ENCODE measurements at places on chromosomes 2 and 18.

- DNase-seq = no peak
Observed at GRCh38 chr2:174815526-174815925, 51.3 kb upstream of the CHRNA1 start.

- no peak for DNase-seq
Observed at GRCh38 chr18:10023853-10024570, 110.2 kb downstream of the VAPA start.

GRCh38 chr2:9914384-9915065, 37.0 kb upstream of the GRHL1 start:
- DNase-seq = no peak

DNA sequence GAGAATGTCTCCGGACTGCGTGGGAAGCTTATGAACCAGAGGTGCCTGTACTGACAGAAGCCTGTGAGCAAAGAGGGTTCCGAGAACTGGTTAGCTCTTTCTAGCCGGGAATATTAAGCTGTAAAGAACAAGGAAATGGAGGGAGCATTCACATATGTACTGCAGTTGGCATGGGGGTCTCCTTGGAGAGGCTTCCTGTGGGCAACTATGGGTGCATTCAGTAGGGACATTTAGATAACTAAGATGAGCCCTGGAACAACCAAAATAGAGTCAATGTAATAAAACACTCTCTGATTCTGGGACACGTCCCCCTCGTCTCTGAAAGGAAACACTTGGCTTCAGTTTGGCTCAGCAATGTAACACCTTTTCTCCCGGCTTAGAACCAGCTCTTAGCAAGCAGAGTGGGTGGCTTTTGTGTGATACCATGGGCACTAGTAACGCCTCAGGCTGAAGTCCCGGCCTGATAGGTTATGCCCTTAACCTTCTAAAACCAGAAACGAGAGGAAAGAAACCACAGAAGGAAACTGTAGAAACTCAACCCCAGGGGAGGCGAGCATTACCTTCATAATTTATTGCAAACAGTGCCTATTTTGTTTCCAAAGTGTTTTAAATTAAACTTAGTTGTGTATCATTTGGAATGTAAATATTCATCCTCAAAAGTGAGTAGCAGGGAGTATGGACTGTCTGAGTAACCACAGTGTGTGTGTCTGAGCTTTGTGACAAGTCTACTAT, 48.8 kb upstream of the LPIN2 start:
- no peak for DNase-seq

- no peak for DNase-seq
Observed at GRCh38 chr2:100218552-100218951, 76.2 kb upstream of the AFF3 start.

DNA sequence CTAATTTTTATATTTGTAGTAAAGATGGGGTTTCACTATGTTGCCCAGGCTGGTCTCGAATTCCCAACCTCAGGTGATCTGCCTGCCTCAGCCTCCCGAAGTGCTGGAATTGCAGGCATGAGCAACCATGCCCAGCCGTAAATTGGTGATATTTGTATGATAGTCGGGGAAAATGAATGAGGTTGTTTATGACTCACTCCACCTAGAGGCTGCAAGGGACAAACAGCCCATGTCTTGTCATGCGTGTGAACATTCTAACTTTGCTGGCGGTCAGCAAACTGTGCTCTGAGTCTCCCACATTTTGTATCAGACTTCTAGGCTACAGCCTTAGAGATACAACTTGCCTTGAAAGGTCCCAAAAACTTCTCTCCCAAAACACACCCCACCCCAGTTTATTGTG, 133.5 kb upstream of the DTNA start:
- DNase-seq = no peak

DNA sequence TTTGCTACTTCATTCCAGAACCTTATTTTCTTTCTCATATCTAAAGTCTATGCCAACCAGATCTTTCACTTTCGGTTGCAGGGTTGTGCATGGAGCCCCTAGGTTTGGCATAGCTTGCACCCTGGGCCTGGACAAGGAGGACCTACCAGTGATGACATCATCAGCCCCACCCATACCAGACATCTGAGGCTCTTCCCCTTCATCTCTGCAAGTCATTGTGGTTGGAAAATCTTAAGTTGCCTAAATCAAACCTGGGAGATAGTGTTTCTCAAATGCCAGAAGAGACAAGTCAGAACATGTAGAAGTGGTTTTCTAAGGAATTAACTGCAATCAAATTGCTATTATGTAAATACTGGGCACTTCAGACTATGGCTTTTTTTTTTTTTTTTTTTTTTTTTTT, 363.3 kb downstream of the ZNF516 start:
- no peak for DNase-seq

- DNase-seq = no peak
Observed at GRCh38 chr2:222423632-222424275, 589 bp upstream of the SGPP2 start.

DNA sequence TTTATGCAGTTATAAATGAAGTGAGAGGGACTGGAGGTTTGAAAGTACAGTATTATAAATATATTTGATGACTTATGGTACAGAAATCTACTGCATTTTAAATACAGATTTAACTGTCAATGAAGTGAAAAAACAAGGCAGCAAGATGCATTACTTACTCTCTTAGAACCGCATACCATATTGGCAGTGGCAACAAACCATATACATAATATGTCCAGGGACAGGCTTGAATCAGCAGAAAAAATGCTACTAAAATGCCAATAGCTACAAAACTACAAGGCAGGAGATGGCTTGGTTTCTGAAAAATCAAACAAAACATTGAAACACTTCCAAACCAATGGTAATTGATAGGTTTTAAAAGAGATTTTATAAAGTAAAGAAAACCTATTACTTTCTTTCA, 77.2 kb downstream of the PIGN start:
- no peak for DNase-seq

- DNase-seq = no peak
Observed at GRCh38 chr2:144513388-144514101, 6.4 kb downstream of the ZEB2 start.

DNA sequence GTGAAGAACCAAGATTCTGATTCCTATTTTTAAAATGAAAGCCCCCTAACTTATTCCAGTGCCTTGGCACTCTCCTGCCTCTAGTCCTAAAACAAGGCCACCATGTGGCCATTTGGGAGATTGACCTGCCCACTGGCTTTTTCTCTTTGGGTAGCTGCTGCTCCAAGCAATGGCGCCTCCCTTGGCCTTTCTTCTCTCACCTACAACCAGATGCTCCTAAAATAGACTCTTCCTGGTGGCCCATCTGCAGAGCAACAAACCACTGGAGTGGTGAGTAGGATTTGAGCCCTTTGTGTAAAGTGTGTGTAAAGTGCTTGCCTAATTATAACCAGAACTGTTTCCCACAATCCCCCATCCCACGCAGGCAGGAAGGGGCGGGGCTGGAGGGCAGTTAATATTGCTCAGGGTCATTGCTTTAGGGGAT, 114.2 kb downstream of the FHOD3 start:
- DNase-seq = peak; percentile 32

DNA sequence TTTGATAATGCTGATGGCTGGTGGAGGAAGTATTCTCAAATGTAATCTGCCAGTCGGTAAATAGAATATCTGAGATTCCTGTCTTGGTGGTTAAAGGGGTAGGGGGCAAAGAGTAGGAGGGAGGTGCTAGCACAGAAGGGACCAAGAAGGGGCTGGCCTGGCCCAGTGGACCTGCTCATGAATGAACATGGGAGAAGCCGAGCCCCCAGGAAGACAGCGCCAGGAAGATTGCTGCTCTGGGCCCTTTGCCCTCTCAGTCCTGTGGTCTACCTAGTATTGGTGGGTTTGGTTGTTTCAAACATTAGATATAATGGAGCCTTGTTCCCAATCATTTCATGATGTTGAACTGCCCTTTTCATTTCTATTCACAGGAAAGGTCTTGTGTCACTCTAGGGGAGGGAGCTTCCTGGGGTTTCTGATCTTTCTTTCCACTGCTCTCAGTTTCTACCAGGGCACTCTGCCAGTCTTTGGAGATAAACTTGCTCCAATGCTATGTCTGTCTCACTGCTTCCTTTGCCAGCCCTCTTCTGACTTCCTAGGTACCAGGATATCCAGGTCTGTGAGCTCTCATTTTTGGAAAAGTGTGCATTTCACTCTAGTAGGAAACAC, 5.3 kb upstream of the MOCOS start:
- no peak for DNase-seq

DNA sequence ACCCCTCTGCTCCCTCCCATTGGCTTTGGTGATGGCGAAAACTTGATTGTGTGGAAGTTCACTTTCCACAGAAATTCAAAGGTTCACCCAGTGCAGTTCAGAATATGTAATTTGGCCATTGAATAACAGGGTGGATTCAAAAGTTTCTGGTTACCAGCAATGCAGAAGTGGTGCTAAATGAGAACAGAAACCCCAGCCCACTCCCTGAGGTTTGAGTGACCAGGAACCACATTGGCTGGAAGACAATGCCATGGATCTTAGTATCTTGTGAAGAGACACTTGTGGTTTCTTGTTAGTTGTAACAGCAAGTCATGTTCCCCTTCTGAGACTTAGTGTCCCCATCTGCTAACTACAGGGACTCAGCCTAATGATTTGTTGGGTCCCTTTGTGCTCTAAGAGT, 49.8 kb downstream of the QPCT start:
- no peak for DNase-seq

DNA sequence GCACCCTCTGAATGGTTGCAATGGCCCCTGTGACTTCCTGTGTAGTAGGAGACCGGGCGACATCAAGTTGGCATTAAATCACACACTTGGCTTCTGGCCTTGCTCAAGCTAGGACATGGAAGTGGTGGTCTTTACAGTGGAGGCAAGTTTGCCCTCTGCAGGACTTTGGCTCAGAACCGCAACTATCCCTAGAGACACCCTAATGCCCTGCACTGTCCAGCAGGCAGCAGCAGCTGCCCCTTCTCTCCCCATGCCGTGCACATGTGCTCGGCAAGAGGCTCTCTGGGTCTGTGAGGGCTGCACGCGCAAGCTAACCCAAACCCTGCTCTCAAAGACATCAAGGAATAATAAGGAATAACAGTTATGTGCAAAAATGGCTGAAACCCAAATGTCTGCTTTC, 106.5 kb downstream of the COL6A3 start:
- no peak for DNase-seq

DNA sequence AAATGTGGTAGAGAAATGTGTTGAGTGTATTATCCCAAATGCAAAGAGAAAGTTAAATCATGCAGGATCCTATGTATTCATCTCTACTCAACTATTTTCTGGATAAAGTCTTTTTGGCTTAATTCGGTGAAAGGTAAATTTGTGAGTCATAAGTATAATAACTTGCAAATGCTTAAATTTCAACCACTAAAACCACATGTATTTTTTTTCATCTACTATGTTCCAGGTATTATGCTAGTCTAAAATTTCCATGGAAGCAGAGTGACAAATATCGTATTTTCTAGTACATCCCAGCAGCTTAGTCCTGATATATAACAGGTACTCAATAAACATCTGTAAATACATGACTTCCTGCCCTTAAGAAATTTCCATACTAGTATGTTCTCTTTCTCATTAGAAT, 6.2 kb downstream of the ALS2 start:
- DNase-seq = no peak

- no peak for DNase-seq
Observed at GRCh38 chr18:28854964-28855363, 678.0 kb upstream of the CDH2 start.

- DNase-seq = no peak
Observed at GRCh38 chr2:234747833-234748559, 203.8 kb upstream of the SH3BP4 start.

- no peak for DNase-seq
Observed at GRCh38 chr2:116819355-116819754, 995.1 kb upstream of the DDX18 start.

DNA sequence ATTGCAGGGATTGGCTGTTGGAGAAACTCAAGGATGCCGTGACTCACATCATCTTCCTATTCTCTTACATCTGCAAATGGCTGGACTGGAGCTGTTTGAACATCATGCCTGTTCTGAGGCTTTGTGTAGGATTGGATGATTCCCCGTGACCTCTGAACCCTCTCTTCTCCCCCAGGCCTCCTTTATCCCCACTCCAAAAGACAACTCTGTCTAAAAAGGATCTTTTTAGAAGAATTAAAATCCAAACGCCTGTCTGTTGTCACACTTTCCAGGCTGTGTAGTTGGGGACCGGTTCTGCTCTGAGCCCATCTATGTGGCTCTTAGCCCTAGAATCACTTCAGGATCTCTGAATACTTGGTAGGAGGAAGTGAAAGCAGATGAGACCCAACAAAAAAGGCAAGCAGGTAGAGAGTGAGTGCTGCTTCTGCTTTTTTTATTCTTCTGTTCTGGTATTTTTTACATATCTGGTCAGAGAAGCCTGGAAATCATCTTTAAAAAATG, 565 bp downstream of the SP140 start:
- no peak for DNase-seq

DNA sequence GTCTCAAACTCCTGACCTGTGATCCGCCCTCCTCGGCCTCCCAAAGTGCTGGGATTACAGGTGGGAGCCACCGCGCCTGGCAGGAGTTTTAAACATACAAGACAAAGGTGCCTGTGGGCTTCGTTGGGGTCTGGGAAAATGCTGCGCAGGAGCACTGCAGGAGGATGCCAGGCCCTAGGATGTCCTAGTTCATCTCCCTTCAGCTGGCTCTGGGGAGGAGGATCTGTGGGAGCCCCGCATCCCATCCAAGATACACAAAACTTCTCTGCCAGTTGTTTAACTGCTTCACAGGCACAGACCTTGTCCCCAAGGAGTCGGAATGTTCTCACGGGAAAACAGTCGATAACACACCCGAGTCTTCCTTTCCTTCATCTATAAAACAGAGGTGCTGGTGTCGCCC, 89.1 kb downstream of the POLR1A start:
- DNase-seq = no peak

GRCh38 chr2:173410579-173410978, 55.9 kb downstream of the CDCA7 start:
- DNase-seq = no peak

DNA sequence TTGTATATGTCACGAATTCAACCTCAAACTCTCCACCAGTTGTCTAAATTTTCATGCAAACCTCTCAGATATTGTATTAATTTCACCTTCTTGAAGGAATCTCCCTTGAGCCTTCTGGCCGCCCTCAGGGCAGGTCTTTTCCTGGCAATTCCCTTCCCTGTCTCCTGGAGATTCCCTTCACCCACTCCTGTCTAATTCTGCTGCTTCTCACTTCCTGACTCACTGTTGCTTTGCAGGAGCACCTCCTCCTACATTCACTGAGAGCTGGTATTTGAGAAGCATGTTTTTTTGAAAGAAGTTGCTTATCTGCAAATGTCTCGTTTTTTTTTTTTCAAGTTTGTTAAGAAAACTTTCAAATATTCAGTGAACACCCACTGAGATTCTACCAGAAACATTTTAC, 79.9 kb upstream of the OTOS start:
- DNase-seq = no peak

DNA sequence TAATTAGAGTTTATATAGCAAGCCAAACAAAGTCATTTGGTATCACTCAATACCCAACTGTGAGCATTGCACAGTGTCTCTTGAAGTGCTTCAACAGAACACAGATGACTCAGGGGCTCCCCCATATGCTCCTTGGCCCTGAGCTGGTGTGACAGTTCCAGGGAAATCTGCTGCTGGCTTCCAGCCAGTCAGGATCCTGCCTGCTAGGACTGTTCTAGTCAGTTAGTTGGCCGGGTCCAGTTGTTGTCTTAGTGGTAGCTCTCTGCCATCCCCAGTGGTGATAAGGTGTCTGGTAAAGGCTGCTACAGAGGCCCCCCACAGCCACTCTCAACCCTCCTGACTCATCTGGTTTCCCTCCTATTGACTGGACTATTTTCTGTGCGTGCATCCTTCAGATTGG, 100.3 kb downstream of the IRS1 start:
- no peak for DNase-seq
